DND-41 (cell line): ENCODE measurements at places on chromosomes 2 and 18.

GRCh38 chr2:12032398-12032797 is 286.0 kb downstream of the LPIN1 start:
- no peak overlapping the region for H3K27ac ChIP-seq
- H3K27me3 ChIP-seq = no peaks in the 10 kb centered on the region
- no peak overlapping the region for H3K4me3 ChIP-seq
- no peak for DNase-seq
- H3K4me1 ChIP-seq = no peaks in the 10 kb centered on the region

GRCh38 chr2:50645346-50645745 is 386.6 kb downstream of the NRXN1 start:
- no peak overlapping the region for H3K4me3 ChIP-seq
- H3K27me3 ChIP-seq = no peaks in the 10 kb centered on the region

- no peak for DNase-seq
- H3K4me1 ChIP-seq = no peaks in the 10 kb centered on the region
- no peaks in the 10 kb centered on the region for H3K27me3 ChIP-seq
- H3K4me3 ChIP-seq = no peak overlapping the region
These were observed 20.3 kb downstream of the SLC8A1 start for GRCh38 chr2:40431600-40431955.

- peak overlapping the region; percentile 83 for H3K4me3 ChIP-seq
- no peaks in the 10 kb centered on the region for H3K27me3 ChIP-seq
- DNase-seq = peak; percentile 58
- H3K36me3 ChIP-seq = peaks cover 11% of the 10 kb centered on the region
These were observed 456 bp downstream of the DOK1 start for GRCh38 chr2:74554820-74555531.

- peaks cover 19% of the 10 kb centered on the region for H3K4me1 ChIP-seq
- H3K27me3 ChIP-seq = peaks cover 39% of the 10 kb centered on the region
- DNase-seq = peak; percentile 72
- H3K36me3 ChIP-seq = no peaks in the 10 kb centered on the region
These were observed 19.2 kb downstream of the POU3F3 start for GRCh38 chr2:104872866-104873688.

DNA sequence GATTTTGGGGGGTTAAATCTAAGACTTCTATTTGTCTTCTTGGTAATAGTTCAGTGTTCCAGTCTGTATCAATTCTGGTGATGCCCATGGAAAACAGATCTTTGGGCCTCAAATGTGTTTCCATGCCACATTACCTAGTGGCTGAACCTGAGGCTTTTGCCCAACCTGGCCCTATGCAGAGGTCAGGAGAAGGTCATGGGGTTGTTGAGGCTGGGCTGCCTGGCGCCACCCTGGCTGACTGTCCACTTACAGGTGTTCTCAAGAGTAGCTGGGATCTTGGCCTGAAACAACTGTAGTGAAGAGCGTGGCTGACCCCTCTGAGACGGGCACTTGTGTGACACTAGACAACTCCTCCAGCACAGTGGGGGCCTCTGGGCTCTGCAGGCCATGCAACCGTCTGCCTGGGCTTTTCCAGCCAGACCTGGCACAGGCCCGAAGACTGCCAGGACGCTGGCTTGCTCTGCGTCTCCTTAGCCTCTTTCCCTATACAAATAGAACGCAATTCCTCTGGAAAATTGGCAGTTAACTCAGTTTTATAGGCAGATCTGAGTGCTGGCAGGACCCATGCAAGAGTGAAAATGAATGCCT is 127.8 kb downstream of the TRIM43 start:
- H3K36me3 ChIP-seq = no peaks in the 10 kb centered on the region
- no peak overlapping the region for H3K27ac ChIP-seq
- no peak for DNase-seq
- no peaks in the 10 kb centered on the region for H3K4me1 ChIP-seq
- H3K4me3 ChIP-seq = no peak overlapping the region
- H3K27me3 ChIP-seq = peaks cover 6% of the 10 kb centered on the region

DNA sequence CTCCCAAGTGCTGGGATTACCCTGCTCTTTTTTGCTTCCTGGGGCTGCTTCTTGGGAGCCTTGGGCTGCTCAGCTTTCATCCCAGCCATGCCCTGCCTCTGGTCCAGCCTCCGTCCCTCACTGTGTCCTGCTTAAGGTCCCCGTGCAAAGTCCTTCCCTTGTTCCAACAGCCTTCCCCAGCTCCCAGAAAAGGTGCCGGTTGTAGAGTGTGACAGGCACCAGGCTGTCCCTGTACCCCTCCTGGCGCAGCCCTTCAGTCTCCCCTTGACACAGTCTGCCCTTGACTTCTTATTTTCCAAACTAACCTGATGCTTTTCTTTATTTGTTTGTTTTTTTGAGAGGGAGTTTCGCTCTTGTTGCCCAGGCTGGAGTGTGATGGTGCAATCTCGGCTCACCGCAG is 20.1 kb upstream of the ALPI start:
- H3K36me3 ChIP-seq = no peaks in the 10 kb centered on the region
- no peak for DNase-seq
- no peak overlapping the region for H3K4me3 ChIP-seq
- no peak overlapping the region for H3K27ac ChIP-seq
- peaks cover 4% of the 10 kb centered on the region; the same call in 1 of the 2 replicates for H3K4me1 ChIP-seq

GRCh38 chr18:56913941-56914340 is 232.9 kb upstream of the BOD1L2 start:
- no peak overlapping the region for H3K4me3 ChIP-seq
- no peaks in the 10 kb centered on the region for H3K36me3 ChIP-seq

GRCh38 chr2:94994914-94995552 is 30.5 kb upstream of the MAL start:
- no peaks in the 10 kb centered on the region for H3K27me3 ChIP-seq
- no peak overlapping the region for H3K4me3 ChIP-seq
- H3K27ac ChIP-seq = no peak overlapping the region
- DNase-seq = no peak
- no peaks in the 10 kb centered on the region for H3K4me1 ChIP-seq

- no peaks in the 10 kb centered on the region for H3K36me3 ChIP-seq
- H3K4me1 ChIP-seq = no peaks in the 10 kb centered on the region
- DNase-seq = no peak
These were observed 602.2 kb downstream of the DSC3 start for GRCh38 chr18:30440351-30440750.
